ENCODE measurements at places on chromosomes 1 and 21. TPM values are rescaled to one million over a fixed set of nuclear protein-coding genes. Genes with fewer than 3 reads are reported as not detected.

GNL2 gene
- polyA plus RNA-seq, result 205 TPM

MFSD2A gene
- polyA plus RNA-seq, result not detected

ZBTB37 gene
- polyA plus RNA-seq, result 3.8 TPM

CNR2 gene
- polyA plus RNA-seq, result not detected

BEND5 gene
- polyA plus RNA-seq, result not detected

DNA sequence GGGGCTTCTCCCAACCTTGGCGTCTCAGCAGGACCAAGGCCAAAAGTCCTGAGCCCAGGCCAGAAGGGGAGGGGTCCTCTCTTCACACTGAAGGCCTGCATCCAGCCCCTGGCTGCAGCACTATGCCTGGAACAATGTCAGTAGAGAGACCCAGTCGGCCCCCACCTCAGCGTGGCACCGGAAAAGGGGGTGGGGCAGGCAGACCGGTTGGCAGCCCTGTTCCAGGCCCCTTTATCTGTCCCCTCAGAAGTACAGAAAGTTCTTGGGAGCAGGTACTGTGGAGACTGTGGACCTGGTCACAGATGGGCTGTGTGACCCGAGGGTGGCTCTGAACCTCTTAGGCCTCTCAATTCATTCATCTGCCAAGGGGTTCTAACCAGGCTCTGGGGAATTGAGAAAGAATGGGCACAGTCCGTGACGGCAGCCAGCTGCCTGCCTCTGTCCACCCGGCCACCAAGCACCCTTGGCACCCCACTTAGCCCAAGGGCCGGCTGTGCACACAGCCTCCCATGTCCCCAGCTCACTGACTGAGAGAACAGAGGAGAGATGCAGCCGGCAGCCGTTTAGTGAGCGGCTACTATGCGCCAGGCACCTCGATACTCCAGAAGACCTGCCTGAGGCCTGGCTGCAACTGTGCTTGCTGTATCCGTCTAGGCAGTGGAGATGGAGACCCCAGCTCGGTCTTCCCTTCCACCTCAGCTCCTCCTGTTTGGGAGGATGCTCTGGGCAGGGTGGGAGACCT, 23.9 kb downstream of the RUNX3 start:
- no peak for DNase-seq

GRCh38 chr1:107439567-107439966, 298.7 kb downstream of the NTNG1 start:
- no peak for DNase-seq

DNA sequence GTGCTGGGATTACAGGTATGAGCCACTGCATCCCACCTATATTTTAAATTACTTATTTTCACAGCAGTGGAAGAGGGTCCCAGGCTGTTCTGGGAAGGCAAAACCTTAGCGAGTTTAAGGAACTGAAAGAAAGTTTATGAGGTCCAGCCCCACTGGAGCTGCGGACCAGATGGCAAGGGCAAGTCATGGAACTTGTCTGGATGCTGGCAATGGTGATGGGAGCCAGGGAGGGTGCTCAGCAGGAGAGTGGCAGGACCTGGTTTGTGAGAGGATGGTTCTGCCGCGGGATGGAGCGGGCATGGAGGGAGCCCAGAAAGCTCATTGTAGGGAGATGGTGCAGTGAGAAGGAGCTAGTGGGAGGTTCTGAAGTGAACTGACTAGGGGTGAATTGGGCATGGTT, 50.6 kb upstream of the SLC45A1 start:
- DNase-seq, result no peak

GRCh38 chr1:174797398-174797797, 202.3 kb upstream of the CACYBP start:
- no peak for DNase-seq

- no peak for DNase-seq
Measured at GRCh38 chr21:45630876-45631275, 12.6 kb upstream of the PCBP3 start.

- DNase-seq, result no peak
Measured at GRCh38 chr1:183757061-183757460, 47.9 kb upstream of the RGL1 start.

- peak; percentile 56 for DNase-seq
Measured at GRCh38 chr1:119275145-119276134, 93.1 kb upstream of the HAO2 start.

GRCh38 chr1:67612788-67613241, 72.2 kb upstream of the GADD45A start:
- DNase-seq, result no peak

GRCh38 chr1:192438737-192439136, 121.9 kb downstream of the RGS21 start:
- DNase-seq, result no peak

GRCh38 chr1:43977376-43978263, 1.4 kb upstream of the B4GALT2 start:
- DNase-seq, result no peak

DNA sequence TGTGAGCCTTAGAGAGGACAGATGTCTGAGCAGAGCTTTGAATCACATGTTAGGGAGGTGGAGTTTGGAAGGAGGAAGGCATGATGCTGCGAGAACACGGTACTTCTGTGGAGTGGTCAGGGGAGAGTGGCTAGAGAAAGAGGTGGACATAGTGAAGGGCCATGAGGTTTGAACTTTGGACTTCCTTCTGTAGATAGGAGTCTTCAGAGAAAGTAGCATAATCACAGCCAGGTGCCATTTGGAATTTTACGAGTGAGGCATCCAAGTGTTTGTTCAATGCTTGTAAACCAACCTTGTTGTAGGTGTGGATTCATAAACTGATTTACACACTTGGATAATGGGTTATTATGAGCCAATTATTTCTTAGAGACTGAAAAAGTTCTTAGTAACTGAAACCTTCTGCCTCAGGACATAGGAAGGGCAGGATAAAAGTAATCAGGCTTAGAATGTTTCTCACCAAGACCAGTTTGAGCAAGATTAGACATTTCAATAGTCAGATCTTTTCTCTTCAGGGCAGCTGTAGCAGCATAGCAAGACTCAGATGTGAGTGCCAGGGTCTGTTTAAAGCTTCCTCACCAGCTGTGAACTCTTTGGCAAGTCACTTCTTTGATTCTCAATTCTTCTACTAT, 83.5 kb upstream of the HMCN1 start:
- no peak for DNase-seq

DNA sequence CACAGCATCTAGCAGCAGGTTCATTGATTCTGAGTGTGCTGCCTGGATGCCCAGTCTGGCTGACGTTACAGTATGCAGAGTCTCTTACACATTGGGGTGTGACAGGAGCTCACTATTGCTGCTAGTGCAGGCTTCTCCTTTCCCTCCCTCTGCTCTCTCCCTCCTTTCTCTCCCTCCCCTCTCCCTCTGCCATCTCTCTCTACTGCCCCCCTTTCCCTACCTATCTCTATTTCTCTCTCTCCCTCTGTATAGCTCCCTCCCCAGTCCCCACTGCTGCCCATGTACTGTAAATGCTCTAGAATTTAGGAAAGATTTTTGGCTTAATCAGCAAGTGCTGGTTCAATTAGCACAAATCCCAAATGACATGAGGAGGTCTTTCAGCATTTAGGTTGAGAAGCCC, 62.8 kb downstream of the PCBP3 start:
- DNase-seq, result no peak

DNA sequence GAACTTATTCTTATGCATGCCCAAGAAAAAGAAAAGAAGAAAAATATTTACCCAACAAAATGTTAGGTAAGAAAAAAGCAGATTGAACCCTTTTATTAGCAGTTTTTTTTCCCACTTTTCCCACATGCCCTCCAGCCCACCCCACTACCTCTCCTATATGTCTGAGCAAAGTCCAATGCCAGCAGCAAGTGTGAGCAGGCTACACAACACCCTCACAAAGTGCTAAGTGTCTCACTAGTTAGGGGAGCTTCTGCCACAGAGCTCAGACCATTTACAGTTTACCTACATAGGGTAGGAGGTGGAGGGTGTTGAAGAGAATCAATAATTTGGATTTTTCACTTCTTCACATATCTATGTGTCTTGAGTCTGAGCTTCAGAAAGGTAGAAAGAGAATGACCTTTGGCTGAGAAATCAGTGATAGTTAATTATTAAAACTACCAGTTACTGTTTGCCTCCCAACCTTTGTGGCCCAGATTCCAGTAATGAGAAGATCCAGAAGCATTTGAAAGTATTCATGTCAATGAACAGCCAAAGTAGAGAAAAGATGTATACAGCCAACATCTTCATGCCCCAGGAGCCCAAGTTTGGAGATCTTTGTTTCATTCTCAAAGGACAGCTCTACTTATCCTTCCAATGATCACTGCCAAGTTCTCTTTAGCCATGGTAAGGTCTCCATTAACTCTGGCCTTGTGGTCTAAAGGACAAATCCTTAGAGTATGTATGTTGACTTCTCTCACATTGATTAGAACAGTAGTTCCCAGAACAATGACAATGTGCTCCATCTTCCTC, 26.2 kb downstream of the OR10J5 start:
- DNase-seq, result no peak

- no peak for DNase-seq
Measured at GRCh38 chr1:185308126-185308525, 8.9 kb downstream of the IVNS1ABP start.

- peak; percentile 33 for DNase-seq
Measured at GRCh38 chr1:84644472-84644871, 45.8 kb downstream of the SSX2IP start.

- DNase-seq, result no peak
Measured at GRCh38 chr21:29704719-29705118, 235.1 kb downstream of the GRIK1 start.

DNA sequence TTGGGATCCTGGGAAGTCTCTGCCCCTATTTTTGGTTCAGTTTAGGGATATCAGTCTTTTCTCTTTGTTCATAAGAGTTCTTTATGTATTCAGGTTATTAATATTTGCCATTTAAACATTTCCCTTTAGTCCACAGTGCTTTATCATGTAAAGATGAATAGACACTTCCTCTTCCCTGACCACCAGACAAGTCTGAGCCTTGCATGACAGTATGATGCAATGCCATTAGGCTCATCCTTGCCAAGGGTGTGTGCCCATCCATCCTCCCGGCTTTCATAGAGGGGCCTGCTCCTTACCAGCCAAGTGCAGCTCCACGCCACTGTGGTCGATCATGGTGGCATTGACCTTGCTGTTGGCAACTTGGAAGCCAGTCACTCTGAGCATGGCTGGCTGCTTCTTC, 52.1 kb downstream of the ZSCAN20 start:
- DNase-seq, result no peak

- peak; percentile 55 for DNase-seq
Measured at GRCh38 chr1:196546272-196547111, 61.7 kb downstream of the KCNT2 start.

All from K562 (cell line).